ENCODE measurements at places on chromosomes 2 and 18.

DNA sequence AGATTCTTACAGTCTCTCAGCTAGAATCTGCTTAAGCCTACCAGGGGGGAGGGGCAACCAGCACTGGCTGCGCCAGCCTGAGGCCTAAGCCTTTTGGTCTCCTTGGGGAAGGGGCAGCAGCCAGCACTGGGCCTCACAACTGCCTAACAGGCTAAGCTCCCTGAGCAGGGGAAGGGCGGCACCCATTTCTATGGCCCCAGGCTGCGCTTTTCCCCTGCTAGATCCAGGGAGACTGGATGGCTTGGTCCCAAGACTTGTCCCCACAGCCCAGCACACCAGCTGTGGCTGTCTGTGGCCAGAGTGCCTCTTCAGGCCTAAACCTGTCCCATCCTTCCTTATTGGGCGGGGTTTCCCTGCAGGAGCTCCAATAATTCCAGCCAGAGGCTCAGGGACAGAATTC lies 1230.3 kb upstream of the CRIM1 start:
- no peak for DNase-seq

DNA sequence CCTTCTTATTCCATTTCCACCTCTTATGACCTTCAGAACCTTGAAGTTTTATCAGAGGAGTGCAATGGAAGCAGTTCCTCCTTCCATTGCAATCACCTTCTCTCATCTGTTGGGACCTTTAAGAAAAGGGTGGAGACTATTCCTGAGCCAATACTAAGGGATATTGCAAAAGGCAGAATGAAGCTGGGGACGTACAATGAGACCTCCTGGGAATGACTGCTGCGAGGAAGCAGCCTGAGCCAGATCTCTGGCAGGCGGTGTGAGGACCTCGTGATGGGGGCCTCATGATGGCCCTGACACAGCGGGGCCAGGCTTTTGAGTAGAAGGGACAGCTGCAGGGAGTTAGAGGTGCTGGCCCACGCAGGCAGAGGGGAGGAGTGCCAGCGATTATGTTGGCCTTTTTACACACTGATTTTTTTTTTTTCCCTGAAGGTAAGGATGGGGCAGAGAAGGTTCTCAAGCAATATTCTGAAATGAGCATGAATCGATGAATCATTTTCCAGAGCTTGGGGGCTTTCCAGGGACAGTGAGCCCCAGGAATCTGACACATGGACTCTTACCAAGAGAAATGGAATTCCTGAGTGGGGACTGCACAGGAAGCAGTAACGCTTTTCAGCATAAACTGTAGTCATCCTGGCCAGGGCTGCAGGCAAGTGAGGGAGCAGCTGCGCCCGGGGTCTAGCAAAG lies 40.0 kb upstream of the LAPTM4A start:
- DNase-seq, result peak; percentile 34

DNA sequence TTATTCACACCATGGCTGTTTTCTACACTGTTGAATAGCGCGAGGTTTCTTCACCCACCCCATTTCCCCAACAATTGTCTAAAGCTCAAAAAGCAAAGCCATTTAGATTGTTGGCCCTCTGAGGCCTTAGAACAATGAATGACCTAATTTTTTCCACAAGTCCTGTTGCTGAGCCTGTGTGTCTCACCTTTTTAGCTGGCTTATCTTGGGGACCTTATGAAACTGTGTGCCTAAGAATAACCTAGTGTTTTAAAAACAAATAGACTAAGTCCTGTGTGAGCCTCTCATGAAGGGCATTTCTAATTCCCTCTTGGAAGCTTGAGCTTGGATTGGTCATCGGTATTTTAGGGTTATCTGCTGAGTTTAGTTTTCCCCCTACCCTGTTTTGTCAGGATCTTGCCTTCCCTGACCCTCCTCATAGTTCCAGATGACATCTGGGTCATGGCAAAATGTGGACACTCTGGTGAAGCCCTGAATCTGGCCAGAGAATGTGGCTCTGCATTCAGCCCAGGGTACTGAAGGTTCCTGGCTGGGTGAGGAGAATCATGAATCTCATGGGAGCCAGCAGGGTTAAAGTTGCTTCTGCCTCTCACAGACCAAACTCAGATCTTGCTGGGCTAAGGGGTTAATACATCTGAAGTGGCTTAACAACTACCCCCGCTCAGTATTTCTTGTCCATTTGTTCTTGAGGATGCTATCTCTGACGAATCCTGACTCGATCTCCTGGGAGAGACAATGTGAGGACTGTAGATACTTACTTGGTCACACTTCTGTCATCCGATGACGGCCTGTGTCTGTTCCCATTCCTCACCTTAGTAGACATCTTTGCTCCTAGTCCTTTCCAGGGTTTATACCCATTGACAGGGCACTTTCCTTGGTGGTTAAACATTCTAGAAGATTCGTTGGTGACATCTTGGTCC lies 104.2 kb upstream of the MAP4K3 start:
- no peak for DNase-seq

- no peak for DNase-seq
Observed at GRCh38 chr2:135703300-135703699, 38.4 kb upstream of the UBXN4 start.

GRCh38 chr2:233801357-233802131 lies 23.4 kb downstream of the MROH2A start:
- no peak for DNase-seq

- no peak for DNase-seq
Observed at GRCh38 chr2:172226244-172227061, 123.8 kb upstream of the DLX2 start.

DNA sequence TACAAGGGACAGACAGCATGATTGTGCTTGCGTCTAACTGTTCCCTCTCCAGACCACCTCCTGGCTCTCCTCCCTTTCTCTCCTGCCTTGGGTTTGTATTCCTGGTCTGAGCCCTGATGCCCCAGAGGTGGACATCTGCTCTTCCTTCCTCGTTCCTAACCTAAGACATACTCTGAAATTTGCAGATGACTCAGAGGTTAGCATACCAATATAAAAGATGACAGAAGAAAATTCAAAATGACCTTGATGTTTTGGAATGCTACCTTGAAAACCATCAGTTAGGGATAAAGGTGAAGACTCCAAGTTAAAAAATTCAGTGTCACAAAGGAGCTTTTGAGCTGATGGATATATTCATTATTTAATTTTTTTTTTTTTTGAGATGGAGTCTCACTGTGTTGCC lies 12.9 kb downstream of the SMYD1 start:
- no peak for DNase-seq

DNA sequence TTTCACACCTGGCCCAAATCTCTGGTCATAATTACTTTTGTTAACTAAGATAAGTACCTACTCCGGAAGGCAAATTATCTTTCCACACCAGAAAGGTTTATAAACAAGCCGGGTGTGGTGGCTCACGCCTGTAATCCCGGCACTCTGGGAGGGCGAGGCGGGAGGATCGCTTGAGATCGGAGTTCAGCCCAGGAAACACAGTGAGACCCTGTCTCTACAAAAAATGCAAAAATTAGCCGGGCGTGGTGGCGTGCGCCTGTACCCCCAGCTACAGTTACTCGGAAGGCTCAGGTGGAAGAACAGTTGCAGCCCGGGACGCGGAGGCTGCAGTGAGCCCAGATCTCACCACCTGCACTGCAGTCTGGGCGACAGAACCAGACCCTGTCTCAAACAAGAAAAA lies 2.1 kb downstream of the PUM2 start:
- no peak for DNase-seq

DNA sequence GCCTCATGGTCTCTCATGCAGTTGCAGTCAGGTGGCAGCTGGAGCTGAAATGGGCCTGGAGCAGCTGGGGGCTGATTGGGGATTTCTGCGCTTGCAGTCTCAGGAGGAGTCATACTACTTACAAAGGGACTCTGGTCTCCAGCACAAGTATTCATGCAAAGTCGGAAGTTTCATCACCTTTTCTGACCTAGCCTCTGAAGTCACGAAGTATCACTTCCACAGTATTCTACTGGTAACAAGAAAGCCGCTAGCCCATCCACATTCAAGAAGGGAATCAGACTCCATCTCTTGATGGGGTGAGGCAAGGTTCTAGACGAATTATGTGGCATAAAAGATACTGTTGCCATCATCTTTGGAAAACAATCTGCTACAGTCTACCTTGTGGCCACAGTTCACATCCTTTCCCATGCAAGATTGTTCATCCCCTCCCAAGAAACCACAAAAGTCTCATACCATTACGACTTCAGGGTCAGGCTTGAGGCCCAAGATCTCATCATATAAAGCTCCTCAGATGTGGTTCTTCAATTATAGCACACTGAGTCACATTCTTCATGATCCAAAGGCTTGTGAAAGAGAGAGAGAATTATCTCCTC lies 95.3 kb downstream of the SMC6 start:
- DNase-seq, result no peak

DNA sequence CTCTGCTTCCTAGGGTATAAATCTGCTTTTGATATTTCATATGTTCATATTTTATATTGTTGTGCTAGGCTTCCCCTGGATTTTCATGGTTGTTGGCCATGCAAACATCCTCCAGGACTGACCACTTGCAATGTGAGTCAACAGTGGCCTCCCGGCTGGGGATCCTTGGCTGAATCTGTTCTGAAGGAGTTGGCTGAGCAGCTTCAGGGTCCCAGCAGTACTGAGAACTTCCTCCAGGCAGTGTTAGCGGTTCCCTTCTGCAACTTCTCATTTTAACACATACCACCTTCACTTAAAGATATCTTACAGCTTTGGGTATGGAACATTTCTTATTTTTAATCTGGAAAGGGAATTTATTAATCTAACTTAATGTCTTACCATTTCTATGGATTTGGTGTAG lies 122.1 kb downstream of the DTNB start:
- DNase-seq, result no peak

DNA sequence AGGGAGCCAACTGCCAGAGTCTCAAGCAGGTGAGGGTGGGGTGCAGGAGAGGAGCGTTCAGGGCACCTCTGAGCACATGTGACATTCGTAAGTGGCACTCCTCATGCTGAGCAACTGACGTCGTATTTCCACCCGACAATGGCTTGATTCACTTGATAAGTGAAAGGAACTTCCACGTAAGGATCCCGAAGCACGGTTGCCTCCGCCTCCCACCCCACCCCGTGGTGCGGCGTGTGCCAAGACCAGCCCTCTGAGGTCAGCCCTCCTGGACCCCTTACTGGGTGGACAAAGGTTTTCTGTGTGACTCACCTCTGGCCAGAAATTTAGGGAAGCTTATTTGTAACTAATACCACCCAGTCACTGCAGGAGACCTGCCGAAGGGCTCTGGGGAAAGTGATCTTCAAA lies 59.9 kb downstream of the AGAP1 start:
- no peak for DNase-seq

DNA sequence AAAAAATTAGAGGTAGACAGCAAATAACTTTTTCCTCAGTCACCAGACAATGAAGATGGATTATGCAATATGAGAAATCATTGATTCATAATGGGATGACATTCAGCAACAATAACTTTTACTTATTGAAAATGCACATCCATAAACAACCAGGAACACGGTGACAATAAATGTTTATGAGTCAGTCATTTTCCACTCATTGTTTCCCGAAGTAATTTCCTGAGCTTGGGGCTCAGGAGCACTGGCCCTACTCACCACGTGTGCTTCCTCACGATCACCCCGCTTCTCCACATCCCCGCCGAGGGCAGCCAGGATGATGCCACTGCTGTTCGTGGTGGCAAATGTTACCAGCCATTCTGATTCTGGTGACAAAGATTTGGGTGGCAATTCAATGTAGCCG lies 156.3 kb downstream of the LAMA1 start:
- no peak for DNase-seq

- no peak for DNase-seq
Observed at GRCh38 chr2:40937284-40937683, 485.4 kb upstream of the SLC8A1 start.

- no peak for DNase-seq
Observed at GRCh38 chr18:10387399-10387798, 67.0 kb upstream of the APCDD1 start.

DNA sequence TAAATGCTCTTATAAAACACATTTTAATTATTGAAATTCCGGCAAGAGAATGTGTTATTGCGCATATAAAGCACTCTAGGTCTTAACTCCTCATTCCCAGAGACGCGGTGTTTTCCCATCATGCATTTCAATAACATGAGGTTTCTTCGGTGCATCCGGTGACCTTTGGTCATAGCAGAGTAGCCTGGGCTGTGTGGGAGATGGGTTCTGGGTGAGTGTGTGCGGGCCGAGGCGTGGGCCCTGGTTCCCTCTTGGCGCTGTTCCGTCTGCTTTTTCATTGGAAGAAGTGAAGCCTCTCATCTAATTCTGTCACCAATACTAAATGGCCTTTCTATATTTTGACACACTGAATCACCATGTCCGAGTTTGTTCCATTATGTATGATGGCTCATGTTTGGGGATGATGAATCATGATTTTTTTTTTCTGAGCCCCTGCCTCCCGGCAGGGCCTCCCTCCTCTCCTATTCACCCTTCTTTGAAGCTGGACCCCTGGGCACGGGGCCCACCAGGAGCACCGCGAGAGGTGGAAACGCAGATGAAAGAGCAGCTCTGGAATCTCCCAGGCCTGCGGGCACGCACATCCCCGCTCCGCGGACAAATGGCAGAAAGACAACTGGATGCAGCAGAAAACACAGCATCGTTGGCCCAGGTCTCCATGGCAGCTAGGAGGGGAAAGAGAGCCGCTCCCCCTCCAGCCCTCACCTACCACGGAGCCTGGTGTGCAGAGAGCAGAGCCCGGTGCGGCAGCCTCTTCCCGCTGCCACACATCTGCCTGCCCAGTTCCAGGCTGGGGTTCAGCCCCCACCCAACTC lies 85.8 kb upstream of the HPCAL1 start:
- no peak for DNase-seq
